EL (cell line): ENCODE measurements at places on chromosomes 1 and 21.

- no peak for DNase-seq
These were observed 24.7 kb downstream of the ZYG11A start for GRCh38 chr1:52867087-52867863.

DNA sequence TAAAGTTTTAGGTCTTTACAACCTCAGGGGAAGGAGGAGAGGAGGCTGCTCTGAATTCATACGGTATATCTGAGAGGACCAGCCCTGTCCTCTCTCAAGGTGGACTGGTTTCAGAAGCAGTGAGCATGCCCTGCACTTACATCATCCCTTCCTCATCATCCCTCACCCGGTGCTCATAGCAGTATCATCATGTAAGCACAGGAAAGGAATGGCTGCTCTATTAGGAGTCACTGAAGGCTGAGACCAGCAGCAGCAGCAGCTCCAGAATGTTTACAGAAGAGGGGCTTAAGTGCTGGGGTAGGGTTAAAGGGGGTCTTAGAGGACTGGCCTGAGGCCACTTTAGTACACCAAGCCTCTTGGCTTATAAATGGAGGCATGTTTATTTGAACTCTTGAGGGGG, 185.9 kb downstream of the AK5 start:
- DNase-seq, result no peak

DNA sequence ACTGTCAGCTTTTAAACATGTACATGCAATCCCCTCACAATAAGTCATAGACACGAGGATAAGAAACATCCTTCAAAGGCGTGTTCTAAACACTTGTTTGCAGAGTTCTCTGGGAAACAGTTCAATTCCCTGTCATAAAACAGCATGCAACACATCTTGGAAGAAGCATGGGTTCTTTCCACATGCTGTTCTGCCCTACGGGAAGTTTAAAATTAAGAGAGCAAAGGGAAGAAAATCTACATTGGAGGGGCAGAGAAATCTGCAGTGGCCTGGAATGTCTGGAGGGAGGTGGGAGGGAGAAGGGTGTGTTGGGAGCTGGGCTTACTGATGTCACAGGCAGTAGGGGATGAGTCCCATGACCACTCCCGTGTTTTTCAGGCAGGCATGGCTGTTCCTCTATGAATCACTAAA, 98.3 kb upstream of the SLC2A1 start:
- DNase-seq, result peak; percentile 29

- no peak for DNase-seq
These were observed 54.3 kb upstream of the CD1D start for GRCh38 chr1:158126425-158126824.

DNA sequence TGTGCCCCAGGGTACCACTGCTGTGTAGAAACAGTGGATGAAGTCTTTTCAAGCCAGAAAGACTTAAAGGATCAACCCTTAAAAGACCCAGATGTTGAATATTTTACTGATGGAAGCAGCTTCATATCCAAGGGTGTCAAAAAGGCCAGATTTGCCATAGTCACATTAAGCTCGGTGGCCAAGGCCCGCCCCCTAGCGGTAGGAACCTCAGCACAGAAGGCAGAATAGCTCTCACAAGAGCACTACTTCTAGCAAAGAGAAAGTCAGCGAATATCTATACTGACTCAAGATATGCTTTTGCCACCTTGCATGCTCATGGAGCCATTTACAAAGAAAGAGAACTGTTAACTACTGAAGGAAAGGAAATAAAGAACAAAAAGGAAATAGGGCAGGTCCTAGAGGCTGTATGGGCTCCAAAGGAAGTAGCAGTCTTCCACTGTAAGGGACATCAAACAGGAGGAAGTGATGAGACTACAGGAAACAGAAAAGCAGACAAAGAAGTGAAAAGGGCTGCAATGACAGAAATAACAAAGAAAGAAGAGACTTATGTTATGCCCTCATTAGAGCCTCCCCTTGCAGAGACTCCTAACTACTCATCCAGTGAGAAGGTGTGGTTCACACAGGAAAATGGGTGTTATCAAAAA, 90.5 kb downstream of the LIPI start:
- peak; percentile 12 for DNase-seq

- DNase-seq, result no peak
These were observed 216.9 kb downstream of the APP start for GRCh38 chr21:25953659-25954058.

DNA sequence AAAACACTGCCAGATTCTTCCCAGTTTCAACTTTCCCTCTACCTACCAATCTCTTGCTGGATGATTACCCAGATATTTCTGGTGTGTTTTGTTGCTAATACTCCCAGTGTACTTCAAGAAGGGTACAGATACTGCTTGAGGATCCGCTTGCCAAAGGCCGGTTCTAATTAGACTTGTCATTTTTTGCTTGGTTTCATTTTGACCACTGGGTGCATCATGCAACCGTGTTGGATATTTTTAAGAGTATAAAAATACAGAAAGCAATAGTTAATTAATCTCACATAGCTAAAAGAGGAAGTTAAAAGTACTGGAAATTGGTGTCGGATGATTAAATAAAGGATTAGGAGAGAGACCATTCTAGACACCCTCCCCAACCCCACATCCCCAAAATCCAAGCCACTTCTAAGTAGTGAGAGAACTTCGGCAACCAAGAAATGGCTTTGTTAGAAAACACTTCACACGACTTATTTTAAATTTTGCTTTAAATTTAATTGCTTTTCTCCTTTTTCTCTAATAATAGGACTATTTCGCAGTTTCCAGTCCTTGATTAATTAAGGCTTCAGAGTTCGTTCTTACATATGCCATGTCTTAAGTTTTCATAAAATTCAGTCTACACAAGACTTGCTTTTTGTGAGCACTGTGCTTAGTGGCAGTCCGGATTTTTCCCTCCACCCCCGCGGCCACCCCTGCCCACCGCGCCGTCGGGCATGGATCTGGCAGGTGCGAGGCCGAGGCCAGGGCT, 2.5 kb upstream of the CDKN2C start:
- DNase-seq, result peak; percentile 48

DNA sequence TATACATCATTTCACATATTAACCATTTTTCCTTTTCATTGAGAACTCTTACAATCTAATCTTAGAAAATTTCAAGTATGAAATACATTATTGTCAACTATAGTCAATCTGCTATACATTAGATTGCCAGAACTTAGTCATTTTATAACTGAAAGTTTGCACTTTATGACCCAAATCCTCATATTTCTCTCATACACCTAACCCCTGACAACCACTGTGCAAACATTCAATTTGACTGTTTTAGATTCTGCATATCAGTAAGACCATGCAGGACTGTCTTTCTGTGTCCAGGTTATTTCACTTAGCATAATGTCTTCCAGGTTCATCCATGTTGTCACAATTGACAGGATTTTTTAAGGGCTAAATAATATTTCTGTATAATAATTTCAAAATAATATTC, 1299.0 kb upstream of the B3GALT2 start:
- no peak for DNase-seq

- no peak for DNase-seq
These were observed 265.7 kb downstream of the GRIK3 start for GRCh38 chr1:36768486-36769178.

GRCh38 chr21:39429445-39429844, 16.1 kb downstream of the LCA5L start:
- DNase-seq, result no peak

DNA sequence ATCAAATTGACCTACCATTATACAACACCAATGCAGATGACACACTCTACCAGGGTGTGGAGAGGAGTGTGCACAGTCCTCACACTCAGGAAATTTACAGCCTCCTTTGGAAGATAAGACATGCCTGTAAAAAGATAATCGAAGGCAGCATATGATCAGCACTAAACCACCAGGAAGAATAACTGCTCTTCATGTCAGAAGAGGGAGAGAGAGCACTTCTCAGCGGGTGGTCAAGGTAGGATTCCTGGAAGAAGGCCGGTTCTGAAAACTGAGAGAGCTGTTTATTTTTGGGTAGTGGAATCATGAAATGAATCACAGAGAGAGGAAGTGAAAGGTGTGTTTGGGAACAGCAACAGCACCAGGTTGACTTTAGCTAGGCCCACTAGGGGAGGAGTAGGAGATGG, 14.0 kb upstream of the ZNF697 start:
- DNase-seq, result no peak

DNA sequence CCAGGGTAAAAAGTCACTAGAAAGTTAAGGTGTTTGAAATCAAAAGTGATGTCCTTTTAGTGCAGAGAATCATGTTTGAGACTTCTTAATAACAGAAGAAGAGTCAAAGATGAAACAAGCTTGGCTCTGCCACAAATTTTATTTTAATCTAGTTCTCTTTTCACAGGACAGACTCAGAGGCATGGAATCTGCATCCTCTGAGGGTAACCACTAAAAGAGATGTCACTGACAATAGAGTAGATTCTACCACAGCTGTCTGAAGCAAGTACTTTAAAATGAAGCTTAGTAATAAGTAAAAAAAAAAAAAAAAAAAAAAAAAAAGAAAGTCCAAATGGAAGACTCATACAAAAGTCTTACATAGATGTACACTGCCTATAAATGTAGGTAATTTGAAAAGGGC, 519.7 kb upstream of the PRMT6 start:
- peak; percentile 8 for DNase-seq

GRCh38 chr1:175804561-175804960, 61.2 kb upstream of the TNR start:
- DNase-seq, result peak; percentile 12

DNA sequence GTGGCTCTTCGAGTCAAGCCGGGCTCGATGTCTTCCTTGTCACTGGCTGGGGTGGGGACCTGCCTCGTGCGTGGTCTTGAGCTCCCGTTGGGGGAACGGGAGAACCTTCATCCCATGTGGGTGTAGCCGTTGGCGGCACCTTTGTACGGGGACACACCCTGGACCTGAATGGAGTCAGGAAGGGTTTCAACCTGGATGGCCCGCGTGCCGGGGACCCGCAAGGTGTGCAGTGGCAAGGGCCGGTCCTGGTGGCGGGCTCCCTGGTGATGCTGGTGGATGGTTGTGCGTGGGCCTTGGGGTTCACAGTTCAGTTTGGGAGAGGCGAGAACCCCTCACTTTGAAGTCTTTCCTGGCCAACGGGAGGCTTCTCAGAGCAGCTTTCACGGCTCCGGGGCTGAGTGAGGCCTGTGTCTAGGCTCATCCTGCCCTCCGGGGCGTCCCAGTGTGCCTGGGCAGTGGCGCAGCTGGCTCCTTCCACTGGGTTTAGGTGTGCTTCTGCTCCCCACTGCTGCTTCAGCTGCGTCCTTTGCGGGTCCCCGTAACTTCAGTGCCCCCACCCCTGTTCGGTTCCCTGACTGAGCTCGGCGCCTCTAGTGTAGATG, 11.4 kb downstream of the SKI start:
- DNase-seq, result no peak

- no peak for DNase-seq
These were observed 789.9 kb upstream of the ADGRL4 start for GRCh38 chr1:79796434-79796833.

- DNase-seq, result no peak
These were observed 72.7 kb downstream of the FBXO2 start for GRCh38 chr1:11581445-11581991.

DNA sequence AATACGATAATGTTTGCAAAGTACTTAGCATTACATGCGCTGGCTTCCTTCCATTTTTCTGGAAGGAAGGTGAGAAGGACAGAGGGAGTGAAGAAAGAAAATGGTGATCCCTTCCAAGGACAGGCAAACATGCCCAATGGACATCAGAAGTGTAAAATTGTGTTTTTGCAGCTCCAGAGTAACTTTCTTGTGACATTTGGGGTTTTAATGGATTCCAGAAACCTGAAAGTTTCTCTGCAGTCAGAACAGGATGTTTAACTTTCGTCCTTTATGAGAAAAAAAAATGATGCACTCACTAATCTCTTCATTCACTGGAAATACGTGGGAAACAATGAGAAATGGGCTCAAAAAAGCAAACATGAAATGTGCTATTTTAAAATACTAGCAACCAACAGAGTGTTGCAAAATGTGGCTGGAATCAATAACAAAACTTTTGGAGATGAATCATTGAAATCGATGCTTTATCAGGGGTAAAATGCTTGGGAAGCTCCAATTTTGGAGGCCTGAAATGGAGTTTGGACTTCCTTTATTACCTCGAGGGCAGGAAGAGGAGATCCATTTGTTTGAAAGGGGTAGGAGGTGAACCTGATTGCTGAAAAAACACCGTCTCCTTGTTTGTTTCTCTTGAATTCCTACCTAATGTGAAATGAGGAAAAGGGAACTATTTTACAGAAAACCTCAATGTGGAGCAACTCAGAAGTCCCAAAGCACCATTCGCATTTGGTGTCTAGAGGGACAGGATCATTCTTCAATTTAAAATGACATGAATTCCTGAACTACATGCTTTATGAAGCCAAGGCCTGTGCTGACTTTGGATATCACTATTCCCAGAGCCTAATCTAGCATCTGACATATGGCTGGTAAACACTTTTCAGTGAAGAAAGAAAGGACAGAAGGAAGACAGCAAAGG, 129.5 kb downstream of the TRABD2B start:
- no peak for DNase-seq

DNA sequence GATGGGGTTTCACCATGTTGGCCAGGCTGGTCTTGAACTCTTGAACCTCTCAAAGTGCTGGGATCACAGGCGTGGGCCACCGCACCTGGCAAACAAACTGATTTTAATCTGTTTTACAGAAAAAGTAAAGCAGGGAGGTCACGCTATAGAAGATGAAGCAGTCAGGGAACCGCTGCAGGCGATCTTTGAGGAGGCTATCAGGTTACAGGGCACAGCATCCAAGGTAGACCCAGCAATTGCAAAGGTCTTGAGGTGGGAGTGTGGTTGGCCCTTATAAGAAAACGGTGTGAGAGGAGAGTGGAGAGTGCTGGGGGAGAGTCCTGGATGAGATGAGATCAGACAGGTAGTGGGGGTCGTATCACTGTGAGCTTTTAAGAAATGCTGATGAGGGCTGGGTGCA, 2.6 kb upstream of the TMCO4 start:
- DNase-seq, result no peak

DNA sequence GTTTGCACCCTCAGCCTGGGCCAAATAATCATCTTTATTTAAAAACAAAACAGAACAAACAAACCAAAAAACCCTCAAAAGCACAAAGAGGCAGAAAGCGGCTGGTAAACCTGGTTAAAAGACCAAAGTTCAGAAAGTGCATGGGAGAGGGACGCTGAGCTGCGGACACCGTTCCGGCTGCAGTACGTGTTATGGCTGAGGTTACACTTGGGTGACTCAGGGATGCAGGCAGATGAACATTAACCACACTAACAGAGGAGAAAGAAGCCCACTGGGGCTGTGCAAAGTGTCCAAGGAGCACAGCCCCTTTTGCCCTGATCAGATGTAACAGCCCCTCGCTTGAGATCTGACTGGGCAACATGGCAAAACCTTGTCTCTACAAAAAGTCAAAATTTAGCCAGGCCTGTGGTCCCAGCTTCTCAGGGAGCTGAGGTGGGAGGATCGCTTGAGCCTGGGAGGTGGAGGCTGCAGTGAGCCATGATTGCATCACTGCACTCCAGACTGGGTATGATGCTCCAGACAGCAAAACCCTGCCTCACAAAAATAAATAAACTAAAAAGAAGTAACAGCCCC, 28.3 kb downstream of the GPR157 start:
- no peak for DNase-seq

- DNase-seq, result peak; percentile 50
These were observed 229.7 kb upstream of the CACYBP start for GRCh38 chr1:174769961-174770549.
